ENCODE measurements at places on chromosomes 12 and 14.

- no peak for DNase-seq
These were observed 398.4 kb downstream of the SYT1 start for GRCh38 chr12:79262938-79263337.

DNA sequence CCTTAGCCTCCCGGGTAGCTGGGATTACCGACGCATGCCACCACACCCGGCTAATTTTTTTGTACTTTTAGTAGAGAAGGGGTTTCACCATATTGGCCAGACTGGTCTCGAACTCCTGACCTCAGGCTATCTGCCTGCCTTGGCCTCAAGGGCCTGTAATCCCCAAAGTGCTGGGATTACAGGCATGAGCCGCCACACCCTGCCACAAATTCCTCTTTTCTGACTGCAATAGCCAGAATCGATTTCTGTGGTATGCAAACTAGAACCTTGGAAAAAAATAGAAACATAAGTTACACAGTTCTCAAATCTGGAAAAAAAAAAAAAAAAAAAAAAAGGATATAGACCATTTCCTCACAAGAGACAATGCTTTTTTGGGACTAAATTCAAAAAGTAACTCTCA lies 184.6 kb upstream of the EGLN3 start:
- no peak for DNase-seq

GRCh38 chr14:32205984-32206383 lies 2.9 kb upstream of the RNU6-8 start:
- no peak for DNase-seq

DNA sequence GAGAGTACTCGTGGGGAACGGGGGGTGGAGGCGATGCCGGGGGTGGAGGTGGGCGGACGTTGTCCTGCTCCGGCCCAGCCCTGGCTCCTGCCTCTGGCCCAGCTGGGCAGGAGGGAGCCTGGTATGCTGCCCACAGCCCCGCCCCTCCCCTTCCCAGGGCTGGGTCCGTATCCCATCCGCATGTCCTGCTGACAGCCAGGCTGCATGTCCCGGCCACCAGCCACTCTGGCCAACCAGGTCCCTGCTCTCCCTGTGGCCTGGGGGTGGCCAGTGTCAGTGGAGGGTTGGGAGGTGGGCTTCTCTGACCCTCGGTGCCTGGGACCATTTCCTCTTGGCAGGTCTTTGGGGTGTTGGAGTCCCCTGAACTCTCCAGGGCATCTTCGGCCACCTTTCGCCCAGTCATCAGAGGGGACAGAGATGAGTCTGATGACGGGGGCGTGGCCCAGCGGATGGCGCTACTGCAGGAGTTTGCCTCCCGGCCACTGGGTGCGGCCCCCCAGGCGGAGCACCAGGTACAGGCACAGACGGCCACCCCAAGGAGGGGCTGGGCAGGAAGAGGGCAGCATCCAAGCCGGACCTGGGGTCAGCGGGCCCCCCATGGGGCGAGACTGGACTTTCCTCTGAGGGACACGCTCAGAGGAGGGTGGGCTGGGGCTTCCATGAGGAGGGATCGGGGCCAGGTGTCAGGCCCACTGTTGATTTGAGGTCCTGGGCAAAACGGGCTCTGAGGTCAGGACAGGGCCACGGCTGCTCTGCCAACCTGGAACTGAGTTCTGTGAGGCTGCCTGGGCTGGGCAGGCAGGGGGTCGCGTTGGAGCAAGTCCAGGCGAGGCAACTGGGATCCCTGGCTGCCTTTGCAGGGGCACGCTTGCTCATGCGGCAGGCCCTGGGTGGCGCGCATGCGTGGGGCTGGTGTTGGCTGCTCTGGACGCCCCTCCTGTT lies 20.2 kb downstream of the CEP170B start:
- DNase-seq, result no peak

DNA sequence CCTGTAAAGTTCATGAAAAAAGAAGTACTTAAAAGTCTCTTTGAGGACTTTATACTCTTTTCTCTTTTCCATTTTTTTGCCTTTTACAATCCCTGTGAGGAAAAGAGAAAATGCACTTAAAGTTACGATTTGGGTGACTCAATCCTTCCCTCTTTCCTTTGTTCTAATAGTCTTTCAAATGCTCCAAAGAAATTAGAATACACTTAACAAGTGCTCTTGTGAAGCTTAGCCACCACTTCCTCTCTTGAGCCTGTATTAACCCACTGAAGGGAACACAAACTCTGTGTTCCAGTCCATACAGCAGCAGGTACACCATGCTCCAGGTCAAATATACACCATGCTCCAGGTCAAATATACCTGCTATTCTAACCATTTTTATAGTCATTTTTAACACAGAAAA lies 581.1 kb upstream of the MGAT4C start:
- DNase-seq, result no peak

- DNase-seq, result no peak
These were observed 63.0 kb downstream of the TMEM121 start for GRCh38 chr14:105589161-105589925.

- no peak for DNase-seq
These were observed 54.8 kb upstream of the CRY1 start for GRCh38 chr12:107148107-107148506.

DNA sequence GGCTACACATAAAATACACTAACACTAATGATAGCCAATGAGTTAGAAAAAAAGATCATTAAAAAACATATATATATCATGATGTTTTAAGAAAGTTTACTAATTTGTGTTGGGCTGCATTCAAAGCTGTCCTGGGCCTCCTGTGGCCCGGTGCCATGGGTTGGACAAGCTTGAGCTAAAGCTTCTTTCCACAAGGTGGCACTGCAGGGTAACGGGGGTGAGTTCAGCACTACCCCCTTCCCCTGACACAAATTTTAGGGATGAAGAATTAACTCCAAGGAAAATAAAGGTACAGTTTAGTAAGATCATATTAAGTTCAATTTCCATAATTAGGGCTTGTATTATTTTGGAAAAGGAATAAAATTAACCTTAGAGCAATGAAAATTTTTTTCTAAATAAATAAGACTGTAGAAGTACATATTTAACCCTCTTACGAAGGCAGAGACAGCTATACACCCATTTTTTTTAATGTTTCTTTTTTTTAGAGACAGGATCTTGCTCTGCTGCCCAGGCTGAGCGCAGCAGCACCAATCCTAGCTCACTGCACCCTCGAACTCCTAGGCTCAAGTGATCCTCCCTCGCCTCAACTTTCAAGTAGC lies 38.9 kb downstream of the PPP1R13B start:
- peak; percentile 12 for DNase-seq

- DNase-seq, result no peak
These were observed 9.8 kb upstream of the KCNA5 start for GRCh38 chr12:5033883-5034282.

GRCh38 chr12:46386360-46386867 lies 13.8 kb upstream of the SLC38A2 start:
- DNase-seq, result no peak

GRCh38 chr12:103503546-103504480 lies 8.0 kb upstream of the C12orf42 start:
- peak; percentile 44 for DNase-seq

DNA sequence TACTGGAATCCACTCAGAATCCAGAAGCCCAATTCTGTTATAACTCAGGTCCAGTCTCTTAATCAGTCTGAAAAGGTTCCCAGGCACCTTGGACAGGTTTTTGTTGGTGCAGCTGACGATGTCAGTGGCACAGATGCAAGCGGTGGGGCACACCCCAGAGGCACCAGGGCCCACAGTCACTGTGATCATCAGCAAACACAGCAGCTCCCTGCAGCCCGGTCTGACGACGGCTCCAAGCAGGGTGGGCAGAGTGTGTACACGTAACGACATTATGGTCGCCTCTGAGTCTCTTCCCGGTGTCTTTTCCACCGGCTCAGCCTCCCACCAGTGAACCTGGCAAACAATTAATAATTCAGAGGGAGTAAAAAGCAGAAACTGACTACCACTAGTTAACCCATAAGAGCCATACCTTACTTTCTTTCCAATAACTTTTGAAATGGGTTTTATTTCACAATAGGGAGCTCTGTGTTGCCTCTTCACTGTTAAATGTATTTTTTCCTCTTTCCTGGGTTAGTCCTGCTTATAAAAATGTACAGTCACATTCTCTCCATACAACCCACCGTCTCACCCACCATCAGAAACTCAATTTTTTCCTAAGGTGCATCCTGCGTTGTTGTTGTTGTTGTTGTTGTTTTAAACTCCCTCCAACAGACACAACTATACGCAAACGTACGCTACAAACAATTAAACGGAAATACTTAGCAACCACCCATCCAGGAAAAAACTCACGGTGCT lies 521 bp upstream of the PCED1B start:
- DNase-seq, result no peak

DNA sequence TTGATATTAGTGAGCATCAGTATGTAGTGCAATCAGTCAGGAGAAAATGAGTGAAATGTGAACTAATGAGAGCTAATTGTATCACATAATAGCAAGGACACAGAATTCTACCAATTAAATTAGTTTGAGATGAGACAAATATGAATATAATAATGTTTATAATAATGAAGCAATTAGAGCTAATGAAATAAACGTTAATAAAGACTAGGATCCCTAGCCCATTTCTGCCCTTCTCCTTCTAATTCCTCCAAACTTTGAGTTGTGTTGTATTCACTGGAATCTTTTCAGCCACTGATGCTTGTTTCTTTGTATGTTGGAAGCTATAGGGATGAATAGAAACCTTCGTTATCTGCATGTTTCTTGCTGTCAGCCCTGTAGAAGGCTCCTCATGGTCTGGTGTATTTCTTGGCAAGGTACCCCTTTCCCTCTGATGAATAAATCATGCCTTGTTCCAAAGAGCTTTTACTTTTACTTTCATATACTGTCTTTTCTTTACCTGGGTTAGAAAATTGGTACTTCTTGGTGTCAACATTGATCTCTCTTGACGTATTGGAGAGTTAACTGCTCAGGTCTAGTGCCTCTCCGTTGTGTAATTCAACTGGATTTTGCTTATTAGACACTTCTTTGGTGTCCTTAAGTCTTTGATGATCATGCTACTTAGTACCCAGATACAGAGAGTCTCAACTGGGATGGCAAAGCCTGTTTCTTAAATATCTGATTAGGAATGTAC lies 154.8 kb downstream of the PTCSC3 start:
- no peak for DNase-seq

DNA sequence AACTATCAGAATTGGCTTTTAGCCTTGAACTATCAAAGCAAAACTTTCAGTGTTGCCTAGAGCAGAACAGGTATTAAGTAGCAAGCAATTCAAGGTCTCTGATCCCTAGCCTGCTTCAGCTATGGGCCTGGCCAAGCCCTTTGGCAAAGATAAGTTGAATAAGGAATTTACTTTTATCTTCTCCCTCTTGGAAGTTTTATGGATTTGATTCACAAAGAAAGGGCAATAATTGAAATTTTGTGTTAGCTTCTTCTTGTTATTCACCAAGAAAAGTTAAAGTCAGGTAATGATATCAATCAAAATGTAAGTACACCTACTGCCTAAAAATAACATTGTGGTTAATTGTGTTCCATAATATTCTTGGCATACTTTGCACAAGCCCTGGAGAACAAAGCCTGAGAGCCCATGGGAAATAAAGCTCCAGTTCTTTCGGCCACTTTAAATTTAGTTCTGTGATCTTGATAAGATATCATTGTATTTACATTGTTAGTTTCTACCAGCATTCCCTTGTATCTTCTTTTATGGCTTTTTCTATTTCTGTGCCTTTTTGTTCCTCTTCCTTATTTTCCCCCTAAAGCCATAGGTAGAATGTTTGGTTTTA lies 158.0 kb downstream of the RAD51B start:
- DNase-seq, result no peak

DNA sequence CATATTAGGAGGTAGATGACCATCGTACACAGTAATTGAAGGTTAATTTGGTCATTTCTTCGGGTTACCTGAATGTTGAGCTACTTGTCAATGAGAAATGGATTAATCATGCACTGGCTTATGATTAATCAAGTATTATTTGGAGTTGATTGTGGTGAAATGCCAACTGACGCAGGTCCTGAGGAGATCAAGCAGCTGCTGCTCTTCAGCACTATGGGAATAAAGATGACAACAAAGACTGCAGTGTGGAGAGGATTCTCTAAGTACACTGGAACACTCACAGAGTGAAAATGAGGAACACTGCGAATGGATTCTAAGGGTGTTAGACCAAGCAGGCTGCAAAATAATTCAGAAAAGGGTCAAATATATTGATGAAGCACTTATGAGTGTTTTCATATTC lies 202.8 kb upstream of the DIO2 start:
- no peak for DNase-seq

DNA sequence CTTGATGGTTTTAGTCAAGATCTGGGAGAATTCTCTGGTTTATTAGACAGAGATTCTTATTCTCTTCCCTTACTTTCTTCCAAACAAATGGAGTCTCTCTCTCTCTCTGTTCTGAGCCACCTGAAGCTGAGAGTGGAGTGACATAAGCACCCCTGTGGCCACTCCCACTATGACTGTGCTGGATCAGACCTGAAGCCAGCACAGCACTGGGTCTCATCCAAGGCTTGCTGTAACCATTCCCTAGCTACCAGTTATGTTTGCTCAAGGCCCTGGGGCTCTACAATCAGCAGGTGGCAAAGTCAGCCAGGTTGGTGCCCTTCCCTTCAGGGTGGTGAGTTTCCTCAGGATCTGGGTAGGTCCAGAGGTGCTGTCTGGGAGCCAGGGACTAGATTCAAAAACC lies 568.5 kb downstream of the AACS start:
- DNase-seq, result no peak

Measured in stimulated activated CD8-positive, alpha-beta memory T cell treated with anti-CD3 and anti-CD28 coated beads, Interleukin-2, amount 100 ng/mL, for 1 hour (primary cell).